ENCODE measurements at places on chromosomes 5 and 9.

GRCh38 chr5:34717426-34718327, 61.5 kb downstream of the RAI14 start:
- DNase-seq = no peak

DNA sequence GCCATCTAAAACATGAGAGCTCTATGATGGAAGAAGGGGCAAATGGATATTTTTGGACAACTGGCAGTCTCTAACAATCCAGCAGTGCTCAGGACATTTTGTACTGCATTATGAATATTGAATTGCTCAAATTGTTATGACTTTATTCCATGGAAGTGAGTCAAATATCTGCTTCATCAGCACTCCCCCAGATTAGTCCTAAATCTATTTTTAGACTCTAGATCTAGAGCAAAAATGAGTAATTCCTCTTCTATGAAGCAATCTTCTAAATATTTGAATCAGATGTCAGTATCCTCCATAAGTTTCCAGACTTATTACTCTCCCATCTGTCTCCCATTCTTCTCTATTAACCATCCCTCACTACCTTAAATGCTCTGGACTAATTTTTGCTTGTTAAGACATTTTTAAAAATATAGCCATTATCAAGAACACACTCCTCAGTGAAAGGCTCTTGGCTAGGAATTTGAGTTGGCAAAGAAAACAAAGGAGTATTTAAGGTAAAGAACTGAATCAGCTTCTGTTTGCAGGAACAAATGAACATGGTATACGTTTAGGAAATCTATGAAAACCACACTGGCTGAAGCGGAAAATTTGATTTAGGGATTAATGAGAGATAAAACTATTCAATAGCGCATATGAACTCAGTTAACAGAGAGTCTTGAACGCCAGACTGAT, 300.9 kb downstream of the MCTP1 start:
- DNase-seq = no peak

DNA sequence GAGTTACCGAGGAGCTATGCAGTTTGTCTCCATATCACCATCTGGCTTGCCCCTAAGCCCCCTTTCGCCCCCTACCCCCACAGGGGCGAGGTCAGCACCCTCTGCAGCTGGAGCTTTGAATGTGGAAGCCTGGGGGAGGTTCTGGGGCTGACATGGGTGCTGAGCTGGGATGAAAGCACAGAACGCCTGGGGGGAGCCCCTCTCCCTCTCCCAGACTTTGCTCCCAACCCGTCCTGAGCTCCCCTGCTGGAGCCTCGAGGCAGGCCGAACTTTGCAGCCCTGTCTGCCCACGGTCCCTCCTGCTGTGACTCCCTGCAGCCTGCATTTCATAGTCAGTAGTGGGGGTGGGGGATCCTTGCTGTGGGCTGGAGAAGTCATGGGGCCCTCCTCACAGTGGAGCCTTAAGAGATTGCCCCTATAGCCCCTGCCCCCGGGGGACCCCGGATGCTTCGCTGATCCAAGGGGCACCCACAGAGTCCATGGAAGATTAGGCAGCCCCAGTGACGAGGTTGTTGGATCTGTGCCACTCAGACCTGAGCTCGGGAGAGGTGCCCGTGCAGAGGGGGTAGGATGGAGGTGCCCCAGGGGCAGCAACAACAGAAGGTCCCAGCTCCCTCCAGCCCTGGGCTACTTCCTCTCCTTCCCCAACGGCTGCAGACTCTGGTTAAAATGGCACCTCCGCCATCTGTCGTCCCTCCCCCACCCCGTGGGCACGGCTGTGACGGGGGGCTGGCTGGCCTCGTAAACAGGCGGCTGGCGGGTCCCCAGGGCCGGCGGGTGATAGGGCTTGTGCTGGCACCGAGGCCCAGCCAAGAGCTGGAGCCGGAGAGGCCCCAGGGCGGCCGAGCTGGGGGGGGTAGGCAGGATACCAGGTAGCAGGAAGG, 162.0 kb downstream of the C9orf50 start:
- no peak for DNase-seq

- no peak for DNase-seq
These were observed 110.0 kb downstream of the PAM start for GRCh38 chr5:102865171-102865509.

- DNase-seq = no peak
These were observed 182.5 kb upstream of the PIK3R1 start for GRCh38 chr5:68033029-68033428.

DNA sequence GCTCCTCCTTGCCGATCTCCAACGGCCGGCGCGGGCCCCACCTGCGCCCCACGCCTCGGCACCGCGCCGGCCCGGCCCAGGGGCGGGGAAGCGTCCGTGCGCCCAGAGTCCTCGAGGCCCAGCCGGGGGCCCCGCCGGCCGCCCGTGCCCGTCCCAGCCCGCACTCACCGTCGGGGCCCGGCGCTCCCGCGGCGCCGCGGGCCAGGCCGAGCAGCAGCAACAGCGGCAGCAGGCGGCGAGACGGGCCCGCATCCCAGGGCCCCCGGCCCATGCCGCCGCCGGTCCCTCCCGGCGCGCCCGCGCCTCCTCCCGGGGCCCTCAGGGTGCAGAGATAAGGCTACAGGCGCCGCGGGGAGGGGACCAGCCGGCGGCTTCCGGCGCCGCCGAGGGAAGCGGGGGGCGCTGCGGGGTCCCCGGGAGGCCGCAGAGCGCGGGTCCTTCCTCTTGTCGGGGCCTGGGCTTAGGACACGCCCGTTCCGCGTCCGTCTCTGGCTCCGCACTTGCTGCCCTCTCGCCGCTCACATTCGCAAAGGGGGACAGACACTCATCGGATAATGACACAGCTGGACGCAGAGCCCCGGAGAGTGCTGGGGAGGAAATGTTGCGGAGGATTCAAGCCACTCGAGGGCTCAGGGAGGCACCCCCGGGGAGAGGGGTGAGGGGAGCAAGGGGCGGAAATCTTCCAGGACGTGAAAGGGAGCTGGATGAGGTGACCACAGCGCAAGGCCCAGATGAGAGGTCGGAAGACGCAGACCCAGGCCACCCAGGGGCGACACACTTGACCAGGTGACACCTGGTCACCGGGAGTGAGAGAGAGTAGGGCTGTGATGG, at the start of gene SUSD1:
Gene SUSD1, minus strand, starts transcription at position 333 of the 831 bp plus-strand sequence. Its CDS starts 62 bp downstream, at position 271.
- peak; percentile 21 for DNase-seq

DNA sequence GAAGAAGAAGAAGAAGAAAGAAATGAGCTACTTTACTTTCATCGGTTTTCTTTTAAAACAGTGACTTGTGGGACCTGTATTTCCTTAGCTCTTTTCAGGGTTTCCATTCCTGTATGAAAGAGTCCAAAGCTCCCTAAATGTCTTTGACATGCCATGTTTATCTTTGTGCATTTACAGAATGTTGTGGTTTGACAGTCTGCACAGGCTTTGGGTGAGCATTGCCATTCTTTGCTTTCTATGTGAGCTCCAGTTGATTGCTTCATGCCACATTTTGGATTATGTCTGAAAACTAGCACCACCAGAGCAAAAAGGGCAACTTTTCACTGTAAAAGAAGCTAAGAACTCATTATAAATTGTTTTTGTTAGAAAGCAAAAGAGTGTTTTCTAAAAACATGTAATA, 733.4 kb downstream of the TLE4 start:
- no peak for DNase-seq

GRCh38 chr5:133370036-133370831, 242.1 kb downstream of the FSTL4 start:
- DNase-seq = no peak
